ENCODE measurements at places on chromosomes 2 and 18.

GRCh38 chr2:210617732-210618330 is 61.4 kb downstream of the CPS1 start:
- peak; percentile 34 for DNase-seq

- DNase-seq: no peak
Measured at GRCh38 chr2:107108556-107108955, 222.6 kb upstream of the ST6GAL2 start.

GRCh38 chr2:219082332-219082958 is 21.7 kb upstream of the IHH start:
- no peak for DNase-seq

- no peak for DNase-seq
Measured at GRCh38 chr18:44039216-44039615, 641.5 kb upstream of the SETBP1 start.

DNA sequence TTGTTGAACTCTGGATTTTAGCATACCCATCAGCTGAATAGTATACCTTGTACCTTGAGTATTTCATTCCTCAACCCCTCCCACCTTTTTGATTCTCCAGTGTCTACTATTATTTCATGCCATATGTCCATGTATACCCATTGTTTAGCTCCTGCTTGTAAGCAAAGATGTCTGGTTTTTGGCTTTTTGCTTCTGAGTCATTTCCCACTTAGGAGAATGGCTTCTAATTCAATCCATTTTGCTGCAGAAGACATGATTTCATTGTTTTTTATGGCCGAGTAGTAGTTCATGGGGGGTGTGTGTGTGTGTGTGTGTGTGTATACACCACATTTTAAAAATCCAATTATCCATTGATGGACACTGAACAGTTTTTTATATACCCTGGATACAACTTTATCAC is 24.3 kb upstream of the MOCOS start:
- DNase-seq: no peak
